ENCODE measurements at places on chromosomes 6 and 20.
A peak's percentile ranks its signal among the peaks of the same experiment; 100 is the strongest.

- DNase-seq: no peak
These were observed 122.3 kb downstream of the CEBPB start for GRCh38 chr20:50312682-50313521.

GRCh38 chr6:4977468-4977867 lies 26.4 kb downstream of the RPP40 start:
- DNase-seq: no peak

GRCh38 chr6:111032484-111033140 lies 50.8 kb downstream of the RPF2 start:
- no peak for DNase-seq

GRCh38 chr6:12048609-12049008 lies 36.5 kb downstream of the HIVEP1 start:
- peak; percentile 39 for DNase-seq

- no peak for DNase-seq
These were observed 57.6 kb downstream of the MEP1A start for GRCh38 chr6:46850792-46851191.

DNA sequence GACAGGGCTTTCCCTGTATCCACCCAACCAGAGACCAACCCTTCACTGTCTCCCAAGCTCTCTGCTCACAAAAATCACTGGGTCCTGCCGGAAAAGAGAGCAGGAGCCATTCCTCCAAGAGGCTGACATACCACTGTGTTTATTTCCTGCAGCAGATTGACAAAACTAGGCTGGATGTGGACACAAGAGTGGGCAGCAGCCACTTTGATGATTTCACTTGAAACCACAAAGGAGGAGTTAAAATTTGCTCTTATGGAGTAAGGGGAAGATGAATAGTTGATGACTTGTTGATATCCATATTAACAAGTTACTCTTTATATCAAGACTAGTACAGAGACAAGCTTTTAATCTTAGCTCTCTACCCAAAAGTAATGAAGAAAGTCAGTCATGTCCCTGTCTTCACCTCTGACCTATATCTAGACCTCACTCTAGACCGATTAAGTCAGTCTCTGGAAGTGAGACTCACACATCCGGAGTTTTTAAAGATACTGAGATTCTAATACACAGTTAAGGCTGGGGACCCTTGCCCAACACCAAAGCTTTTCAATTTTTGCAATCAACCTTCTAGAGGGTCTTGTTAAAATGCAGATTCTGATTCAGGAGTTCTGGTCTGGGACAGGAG lies 73.8 kb downstream of the SCML4 start:
- DNase-seq: no peak

GRCh38 chr6:105321207-105321606 lies 81.7 kb downstream of the PREP start:
- DNase-seq: no peak

GRCh38 chr6:135129136-135129856 lies 51.8 kb upstream of the MYB start:
- DNase-seq: peak; percentile 48

All from activated CD4-positive, alpha-beta T cell treated with anti-CD3 and anti-CD28 coated beads, Interleukin-2, amount 50 U/mL, for 16 hours (primary cell).